EH (cell line): ENCODE measurements at places on chromosomes 7 and 10.

DNA sequence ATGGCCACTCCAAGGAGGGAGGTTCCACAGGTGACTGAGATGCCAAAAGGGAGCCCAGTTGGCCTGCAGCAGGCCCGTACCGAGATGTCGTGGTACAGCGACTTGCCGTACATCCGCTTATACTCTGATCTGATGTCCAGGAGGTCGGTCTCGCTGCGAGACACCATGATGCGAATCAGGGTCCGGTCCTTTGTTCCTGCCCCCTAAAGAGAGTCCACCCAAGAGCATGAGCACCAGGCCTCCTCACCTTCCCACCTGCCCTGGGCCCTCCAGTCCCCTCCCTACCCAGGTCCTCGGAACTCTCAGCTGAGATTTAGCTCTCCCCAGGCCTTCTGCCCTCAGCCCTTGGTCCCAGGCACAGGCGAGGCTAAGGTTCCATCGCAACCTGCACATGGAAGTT lies 25.0 kb downstream of the PLAC9 start:
- no peak for DNase-seq

- DNase-seq = peak; percentile 3
Observed at GRCh38 chr10:98694014-98694413, 247.3 kb upstream of the HPS1 start.

DNA sequence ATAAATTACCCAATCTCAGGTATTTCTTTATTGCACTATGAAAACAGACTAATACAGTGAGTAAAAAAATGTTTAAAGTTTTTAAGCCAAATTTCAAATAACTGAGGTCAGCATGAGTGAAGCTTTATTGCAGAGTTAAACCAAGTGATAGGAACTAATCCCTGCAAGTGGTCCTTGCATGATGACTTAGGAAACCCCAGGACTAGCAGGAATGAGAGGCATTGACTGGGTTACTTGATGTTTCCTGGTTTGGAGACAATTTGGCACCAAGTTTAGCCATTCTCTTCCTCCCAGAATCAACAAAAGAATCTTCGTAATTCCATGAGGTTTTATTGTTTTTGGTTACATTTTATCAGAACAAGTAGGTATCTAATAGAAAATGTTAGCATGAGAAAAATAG lies 194.2 kb downstream of the BICC1 start:
- DNase-seq = peak; percentile 25

DNA sequence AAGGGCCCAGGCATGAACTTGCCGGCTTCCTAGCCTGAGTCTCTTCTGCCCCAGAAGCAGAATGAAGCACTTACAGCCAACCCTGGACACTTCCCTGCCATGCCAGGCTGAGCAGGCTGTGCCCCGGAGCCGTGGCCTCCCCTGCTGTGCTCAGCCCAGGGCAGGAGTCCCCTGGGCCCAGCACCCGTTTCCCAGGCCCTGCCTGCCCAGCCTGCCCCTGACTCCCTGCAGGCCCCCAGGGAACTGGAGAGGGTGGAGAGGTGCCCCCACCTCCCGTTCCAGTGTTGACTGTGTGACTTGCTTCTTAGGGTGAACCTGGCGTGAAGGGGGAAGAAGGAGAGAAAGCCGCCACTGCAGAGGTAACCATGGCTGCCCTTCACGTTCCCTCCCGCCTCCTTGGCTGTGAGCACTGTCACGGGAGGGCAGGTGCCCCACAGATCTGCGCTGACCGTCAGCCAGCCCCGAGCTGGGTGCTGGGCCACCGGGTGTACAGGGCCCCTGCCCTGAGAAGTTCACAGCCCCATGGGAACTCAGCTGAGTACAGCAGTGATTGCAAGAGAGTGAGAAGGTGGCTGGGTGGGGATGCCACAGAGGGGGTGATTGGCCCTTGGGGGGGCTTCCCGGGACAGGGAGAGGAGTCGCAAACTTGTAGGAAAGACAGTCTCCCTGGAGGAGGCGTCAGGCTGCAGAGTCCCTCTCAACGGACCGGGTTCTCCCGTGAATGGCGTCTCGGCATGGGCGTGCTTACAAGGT lies 75.9 kb downstream of the MYL10 start:
- DNase-seq = no peak

DNA sequence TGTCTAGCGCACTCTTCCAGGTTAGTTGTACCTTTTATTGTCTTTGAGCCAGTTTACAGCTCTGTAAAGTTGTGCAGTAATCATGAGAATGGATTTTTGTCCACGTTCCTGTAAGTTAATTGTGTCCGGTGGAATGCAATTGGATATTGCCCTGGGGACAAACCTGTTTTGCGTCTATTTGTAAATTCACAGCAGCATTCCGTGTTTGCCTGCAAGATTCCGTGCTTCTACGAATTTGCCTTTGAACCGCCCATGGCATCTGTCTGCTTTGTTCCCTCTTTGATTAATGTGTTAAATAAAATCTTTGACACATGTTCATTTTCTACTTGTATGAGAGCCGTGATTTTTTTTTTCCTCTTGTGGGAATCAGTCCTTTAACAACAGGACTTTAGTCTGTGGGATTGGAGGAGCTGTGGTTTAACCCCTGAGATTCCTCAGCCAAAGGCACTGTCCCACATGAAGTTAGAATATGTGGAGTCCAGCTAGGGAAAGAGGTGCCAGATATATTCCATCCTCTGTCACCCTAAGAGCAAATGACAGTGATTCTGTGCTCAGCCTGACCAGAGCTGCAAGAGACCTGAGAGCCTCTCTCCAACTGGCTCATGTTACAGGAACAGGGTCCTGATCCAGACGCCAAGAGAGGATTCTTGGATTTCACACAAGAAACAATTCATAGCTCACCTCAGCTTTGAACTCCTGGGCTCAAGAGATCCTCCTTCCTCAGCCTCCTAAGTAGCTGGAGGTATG lies 126.3 kb downstream of the COL26A1 start:
- DNase-seq = peak; percentile 65

DNA sequence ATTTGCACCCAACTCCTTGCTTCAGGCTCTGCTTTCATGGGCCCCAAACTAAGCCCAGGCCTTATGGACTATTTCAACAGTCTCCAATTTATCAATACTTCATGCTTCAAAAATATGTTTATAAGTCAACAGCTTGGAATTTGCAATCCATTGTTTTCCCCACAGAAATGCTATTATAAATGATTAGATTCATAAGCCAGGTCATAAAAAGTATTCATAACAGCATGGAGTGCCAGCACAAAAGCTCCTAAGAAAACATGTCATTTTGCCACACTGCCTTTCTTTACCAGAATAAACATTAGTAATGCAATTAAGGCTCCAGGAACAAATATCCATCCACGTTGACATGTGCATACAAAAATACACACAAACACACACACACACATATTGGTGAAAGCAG lies 30.1 kb downstream of the OSBPL3 start:
- DNase-seq = no peak

GRCh38 chr7:18590241-18590640 lies 94.7 kb downstream of the HDAC9 start:
- DNase-seq = peak; percentile 24

DNA sequence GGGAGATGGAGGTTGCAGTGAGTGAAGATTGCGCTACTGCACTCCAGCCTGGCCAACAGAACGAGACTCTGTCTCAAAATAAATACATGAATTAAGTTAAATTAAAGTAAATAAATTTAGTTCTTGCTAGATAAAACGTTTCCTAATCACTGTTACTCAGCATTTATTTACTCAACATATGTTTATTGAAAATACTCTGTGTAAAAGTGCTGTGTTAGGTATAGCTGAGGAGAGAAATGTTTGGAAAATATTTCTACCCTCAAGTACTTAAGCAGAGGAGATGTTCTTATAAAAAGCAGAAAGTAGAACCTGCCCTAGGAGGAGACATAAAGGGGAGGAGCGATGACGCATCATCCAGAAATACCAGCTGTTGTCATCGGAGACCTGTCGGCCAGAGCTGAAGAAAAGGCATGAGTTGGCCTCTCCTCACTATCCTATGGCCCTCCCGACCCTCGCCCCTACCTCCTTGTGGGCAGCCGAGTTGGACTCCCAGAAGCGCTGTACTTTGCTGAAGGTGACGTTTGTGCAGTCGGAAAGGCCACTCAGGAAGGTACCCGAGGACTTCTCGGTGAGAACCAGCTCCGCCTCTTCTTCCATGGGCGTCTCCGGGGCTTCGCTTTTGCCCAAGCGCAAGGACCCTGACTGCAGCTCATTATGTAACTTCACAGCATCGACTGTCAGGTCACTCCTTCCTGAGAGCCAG lies 1.1 kb downstream of the RRP12 start:
- DNase-seq = peak; percentile 66

GRCh38 chr7:42573881-42574672 lies 337.1 kb upstream of the GLI3 start:
- DNase-seq = no peak

DNA sequence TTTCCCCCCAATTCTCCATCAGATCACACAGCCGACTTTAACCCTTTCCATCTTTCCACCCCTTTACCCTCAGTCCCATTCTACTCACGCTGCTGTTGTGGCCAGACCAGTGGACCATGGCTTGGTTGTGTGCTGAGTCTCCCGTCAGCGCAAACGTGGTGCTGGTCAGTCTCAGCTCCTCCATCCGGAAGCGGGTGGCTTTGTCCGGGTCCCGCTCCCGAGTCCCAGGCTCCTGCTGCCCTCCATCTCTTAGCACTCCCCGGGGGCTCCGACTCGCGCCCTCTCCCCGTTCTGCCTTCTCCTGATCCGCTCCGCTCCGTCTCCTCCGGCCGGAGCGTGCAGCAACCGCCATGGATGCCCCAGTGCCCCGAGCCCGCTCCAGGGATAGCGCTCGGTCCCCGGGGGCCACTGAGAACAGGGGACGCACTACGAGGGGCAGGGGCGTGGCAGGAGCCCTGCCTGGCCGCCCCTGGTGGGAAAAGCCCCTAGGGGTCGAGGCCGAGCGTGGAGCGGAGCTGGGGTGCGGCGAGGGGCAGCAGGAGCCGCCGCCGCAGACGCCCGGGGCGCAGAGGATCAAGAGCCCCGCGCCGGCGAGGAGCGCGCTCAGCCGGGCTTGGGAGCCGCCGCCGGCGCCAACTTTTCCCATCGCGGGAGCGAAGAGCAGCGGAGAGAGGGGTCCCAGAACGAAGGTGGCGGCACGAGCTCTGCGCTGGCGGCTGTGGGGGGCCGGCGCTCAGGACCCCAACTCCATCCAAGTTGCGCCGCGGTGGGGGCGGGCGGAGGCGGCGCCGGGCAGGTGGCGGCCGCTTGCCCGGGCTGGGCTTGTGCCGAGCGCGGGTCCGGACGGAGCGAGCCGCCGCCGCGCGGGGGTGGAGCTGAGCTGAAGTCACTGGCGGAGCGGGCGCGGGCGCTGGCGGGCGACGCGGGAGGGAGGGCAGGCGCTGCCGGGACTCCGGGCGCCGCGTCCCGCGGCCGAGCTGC lies at the start of gene SORCS1:
TSS of gene SORCS1 (minus strand) at position 826 of the 981 bp plus-strand sequence.
- no peak for DNase-seq

DNA sequence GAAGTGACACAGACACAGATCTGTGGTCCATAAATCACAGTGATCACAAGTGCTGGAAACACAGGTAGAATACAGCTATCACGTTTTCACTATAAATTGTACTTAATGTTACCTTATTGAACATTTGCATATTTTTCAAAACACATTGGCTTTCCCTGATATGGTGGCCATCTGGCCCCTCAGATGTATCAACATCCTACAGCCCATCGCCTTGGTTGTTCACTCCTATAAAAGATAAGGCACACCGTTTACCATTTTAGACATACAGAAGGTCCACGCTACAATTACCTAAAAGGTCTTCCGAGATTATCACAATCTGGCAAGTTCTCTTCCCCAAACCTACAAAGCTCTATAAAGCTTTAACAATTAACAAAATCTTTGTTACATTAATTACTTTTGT lies 91.4 kb downstream of the SRPK2 start:
- DNase-seq = no peak

DNA sequence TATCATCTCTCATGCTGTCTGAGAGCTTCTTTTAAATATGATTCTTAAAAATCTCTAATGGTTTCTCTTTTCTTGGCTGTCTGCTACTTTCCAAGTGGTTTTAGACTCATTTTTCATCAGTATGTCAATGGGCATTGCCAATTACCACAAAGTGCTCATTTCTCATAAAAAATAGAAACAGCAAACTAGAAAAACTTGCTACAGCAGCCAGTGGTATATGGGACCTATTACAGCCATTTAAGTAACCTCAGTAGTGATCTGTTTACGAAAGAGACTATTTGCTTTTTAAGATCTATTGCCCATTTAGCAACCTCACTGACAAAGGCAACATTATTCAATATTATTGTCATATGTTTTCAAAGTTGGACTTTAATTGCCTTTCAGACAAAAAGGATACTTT lies 207.1 kb upstream of the RHOBTB1 start:
- no peak for DNase-seq

GRCh38 chr7:140058517-140058916 lies 4.2 kb downstream of the PARP12 start:
- no peak for DNase-seq

- peak; percentile 10 for DNase-seq
Observed at GRCh38 chr10:63761243-63761642, 240.0 kb downstream of the REEP3 start.

DNA sequence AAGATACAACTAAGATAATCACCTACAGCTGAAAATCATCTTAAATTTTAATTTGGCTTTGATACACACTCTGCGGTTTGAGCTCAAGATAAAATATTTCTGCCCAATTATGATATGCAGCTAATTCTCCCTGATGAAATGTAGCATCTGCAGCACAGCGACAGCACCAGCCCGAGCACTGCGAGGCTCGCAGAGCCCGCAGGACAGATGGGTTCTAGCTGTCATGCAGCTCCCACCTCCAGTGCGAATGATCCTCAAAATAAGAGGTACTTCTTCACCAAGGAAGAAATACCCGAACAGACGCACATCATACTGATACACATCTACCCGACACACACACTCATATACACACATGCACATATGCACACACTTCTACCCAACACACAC lies 457.6 kb downstream of the PTPRN2 start:
- DNase-seq = no peak

- DNase-seq = no peak
Observed at GRCh38 chr7:141011443-141011842, 3.3 kb downstream of the MRPS33 start.

DNA sequence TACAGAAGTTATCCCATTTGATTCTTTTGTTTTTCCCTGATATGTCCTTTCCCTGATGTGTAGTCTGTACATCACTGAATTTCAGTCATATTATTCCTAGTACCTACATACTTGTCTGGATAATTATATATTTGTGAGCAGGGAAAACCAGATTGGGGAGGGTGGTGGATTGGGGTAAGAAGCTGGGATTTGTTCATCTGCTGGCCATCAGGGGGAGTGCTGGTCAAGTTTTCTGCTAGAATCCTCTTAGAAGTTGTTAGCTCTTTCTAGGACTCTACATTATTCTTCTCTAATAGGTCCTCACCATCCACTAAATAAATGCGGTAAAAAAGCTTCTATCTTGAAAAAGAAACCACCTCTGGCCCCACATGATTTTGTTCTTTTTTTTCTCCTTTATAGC lies 232.7 kb upstream of the TAC1 start:
- DNase-seq = no peak

- DNase-seq = no peak
Observed at GRCh38 chr10:100645613-100646392, 99.6 kb upstream of the PAX2 start.

GRCh38 chr10:93806903-93807302 lies 49.2 kb downstream of the LGI1 start:
- DNase-seq = peak; percentile 16

- DNase-seq = peak; percentile 19
Observed at GRCh38 chr7:21967598-21968003, 21.9 kb upstream of the CDCA7L start.

- no peak for DNase-seq
Observed at GRCh38 chr10:116899626-116900025, 50.3 kb downstream of the ENO4 start.
